ENCODE measurements at places on chromosomes 5 and 9.

DNA sequence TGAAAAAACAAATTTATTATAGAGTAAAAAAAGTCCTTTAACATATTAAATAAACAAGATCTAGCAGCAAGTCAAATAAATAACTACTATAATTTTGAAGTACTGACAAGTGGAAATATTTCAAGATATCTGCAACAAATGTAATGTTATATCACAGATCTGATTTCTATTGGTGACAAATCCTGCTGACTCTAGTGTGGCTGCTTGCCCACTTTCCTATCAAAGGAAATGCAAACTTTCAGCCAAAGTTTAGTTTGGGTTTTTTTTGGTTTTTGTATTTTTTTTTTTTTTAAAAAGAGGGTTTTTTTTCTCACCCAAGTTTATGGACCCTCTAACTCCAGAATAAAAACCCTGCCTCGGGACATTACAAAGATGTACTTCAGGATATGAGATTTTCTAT lies 12.9 kb downstream of the ADRA1B start:
- DNase-seq, result no peak

- no peak for DNase-seq
Observed at GRCh38 chr9:83569326-83569725, 31.1 kb upstream of the FRMD3 start.

DNA sequence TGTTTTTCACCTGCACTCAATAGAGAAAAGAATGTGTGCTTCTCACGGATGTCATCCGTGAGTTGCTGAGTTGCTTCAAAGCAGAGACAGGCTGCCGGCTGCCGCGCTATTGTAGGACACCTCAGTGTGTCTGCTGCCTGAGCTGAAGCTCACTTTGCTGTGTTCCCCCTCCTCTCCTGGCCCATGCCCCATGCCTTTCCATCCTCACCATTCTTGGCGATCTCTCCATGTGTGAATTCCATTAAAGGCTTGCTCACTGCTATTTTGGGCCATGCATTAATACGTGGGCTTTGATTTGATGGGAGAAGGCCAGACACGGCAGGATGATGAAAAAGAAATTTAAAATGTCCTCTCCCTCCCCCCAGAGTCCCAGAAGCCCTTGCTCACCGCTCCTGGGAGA lies 14.5 kb downstream of the ADAM19 start:
- no peak for DNase-seq

GRCh38 chr9:8331507-8332330 lies 532.1 kb upstream of the DMAC1 start:
- no peak for DNase-seq

DNA sequence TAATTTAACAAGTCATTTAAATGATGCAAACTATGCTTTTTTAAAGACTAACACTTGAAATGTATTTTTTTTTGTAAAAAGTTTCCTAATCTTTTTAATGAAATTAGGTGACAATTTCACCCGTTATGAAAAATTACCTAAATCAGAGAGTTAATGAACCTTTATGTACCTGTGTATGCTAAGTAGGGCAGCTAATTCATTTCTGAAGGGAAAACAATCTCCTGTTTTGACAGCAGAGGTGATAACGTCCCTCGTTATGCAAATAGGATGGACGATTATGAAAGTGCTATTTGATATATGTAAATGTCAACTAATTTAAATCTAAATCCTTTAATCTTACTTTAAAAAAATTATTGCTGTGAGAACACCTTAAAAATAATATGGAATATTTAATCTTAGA lies 58.8 kb downstream of the MEF2C start:
- no peak for DNase-seq

GRCh38 chr9:5762421-5762820 lies 70.5 kb downstream of the ERMP1 start:
- DNase-seq, result no peak

DNA sequence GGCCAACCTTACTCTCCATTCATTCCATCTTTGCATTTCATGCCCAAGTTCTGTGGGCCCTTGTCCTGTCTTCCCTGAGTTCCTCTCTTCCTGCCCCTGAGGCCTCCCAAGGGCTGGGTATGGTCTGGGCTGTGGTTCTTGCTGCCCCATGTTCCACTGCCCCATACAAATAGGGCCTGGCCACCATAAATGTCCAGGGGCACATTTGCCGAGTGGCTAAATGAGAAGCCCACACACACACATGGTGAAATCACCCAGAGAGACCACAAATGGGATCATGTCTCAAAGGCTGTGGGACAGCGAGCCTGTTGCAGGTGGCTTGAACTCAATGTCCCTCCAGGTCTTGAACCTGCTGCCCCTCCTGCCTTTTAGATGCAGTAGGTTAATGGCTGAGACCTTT lies 1.2 kb downstream of the TIFAB start:
- no peak for DNase-seq

- no peak for DNase-seq
Observed at GRCh38 chr5:7657153-7657552, 193.8 kb downstream of the CFAP90 start.

DNA sequence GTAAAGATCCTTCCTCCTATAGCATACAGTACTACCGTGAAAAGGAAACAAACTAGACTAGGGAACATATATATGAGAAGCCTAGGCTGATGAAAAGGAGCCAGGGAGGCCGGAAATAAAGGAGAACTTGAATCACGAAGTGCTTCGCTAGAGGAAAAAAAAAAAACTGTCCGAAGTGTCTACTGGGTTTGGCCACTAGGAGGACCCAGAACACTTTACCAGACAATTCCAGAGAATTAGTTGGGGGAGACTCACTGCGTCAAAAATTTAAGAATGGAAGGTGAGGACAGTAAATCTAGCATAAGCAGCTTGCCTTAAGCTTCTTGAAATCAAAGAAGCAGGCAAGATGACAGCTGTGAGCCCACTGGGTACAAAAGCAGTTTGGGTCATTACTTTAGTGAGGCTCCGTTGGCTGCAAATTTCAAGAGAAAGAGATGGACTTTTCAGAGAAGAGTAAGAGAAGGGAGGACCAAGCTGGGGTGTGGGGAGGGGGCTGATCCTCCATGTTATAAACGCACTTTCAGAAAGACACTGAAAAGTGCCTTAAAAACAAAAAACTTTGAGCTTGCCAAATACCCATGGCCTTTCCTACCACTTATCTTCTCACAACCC lies 47.4 kb downstream of the P4HA2 start:
- DNase-seq, result no peak

GRCh38 chr9:110153431-110153830 lies 54.5 kb downstream of the C9orf152 start:
- no peak for DNase-seq

DNA sequence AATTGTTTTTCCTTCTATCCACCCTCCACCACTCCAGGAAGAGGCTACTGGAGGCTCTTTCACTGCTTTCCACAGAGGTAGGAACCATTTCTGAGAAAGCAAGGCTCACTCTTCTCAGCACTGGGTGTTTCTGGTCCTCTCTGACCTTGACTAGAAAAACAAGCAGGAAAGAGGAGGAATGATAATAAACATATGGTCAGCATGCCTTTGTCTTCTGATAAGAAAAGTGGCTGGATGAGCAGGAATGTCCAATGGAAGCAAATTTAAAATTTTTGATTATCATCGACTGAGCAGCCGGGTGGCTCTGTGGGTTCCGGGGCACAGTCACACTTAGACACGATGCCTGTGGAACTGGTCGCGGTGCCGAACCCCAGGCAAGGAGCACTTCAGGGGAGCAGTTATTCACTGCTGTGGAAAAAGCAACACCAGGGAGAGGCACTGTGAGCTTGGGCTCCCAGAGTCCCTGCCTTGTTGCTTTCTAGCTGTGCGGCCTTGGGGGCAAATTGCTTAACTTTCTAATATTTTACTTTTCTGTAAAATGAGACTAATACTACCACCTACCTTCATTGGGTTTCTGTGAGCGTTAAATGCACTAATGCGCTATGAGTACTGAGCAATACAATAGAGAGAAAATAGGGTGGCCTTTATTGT lies 157.0 kb upstream of the LHFPL2 start:
- no peak for DNase-seq

DNA sequence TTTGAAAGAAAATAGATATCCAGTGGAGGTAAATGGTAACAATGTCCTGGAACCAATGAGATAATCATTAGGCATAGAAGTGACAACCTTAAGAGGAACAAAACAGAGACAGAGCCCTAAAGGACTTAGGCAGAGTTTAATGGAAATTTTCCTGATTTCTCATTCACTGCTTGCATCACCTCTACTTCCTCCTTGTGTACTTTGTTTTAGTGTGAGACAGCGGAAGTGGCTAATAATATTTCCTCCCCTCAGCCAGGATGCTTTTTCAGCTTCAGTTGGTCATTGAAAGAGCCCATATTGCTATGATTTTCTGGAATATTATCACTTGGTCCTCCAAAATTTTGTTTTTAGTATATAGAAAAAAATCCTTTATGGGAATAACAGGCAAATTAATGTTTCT lies 153.4 kb upstream of the MPDZ start:
- DNase-seq, result no peak

DNA sequence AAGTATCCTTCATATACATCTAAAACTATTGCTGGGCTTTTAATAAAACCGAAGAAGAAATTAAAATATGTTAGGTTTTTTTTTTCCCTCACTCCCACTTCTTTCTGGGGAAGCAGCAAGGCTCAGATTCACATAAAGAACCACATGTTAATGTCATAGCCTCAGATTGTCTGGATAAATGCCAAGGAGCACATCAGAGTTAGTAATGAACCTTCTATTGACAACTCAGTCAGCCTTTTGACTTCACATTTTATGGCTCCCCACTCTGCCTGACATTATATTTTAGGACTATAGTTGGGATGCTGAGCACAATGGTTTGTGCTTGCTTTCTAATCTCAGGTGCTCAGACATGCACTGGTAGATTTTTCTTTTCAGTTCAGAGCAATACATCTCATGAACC lies 21.8 kb downstream of the DMAC1 start:
- DNase-seq, result no peak

- no peak for DNase-seq
Observed at GRCh38 chr5:180323160-180323559, 30.0 kb downstream of the GFPT2 start.

GRCh38 chr5:150507474-150508276 lies at the start of gene NDST1:
TSS of gene NDST1 (plus strand) at chr5:150508131. CDS start at chr5:150521255, 13,124 bp downstream.
- DNase-seq, result no peak

DNA sequence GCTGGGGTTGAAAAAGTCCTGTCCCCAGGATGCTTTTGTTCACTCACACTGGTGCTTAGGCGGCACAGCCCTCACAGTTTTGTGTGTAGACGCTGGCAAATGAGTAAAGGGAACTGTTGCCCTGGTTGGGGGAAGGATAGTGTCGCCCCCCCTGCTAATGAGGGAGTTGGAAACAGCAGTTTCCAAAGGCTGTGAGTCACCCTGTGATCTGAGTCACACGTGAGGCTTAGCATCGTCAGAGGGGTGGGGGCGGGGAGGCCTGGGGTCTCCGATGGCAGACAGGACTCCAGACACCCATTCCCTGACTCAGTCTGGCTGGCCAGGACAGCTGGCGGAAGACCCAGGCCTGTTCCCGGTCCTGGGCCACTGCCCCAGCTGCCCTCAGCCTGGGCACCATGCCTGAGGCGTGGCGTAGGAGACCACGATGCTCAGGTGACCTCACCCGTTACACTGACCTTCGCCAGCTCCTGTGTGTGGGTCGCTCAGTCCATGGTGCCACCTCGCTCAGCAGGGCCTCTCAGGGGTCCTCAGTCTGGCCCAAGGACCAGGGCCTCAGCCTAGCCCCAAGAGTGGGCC lies 2.9 kb downstream of the DNAJB5 start:
- no peak for DNase-seq

DNA sequence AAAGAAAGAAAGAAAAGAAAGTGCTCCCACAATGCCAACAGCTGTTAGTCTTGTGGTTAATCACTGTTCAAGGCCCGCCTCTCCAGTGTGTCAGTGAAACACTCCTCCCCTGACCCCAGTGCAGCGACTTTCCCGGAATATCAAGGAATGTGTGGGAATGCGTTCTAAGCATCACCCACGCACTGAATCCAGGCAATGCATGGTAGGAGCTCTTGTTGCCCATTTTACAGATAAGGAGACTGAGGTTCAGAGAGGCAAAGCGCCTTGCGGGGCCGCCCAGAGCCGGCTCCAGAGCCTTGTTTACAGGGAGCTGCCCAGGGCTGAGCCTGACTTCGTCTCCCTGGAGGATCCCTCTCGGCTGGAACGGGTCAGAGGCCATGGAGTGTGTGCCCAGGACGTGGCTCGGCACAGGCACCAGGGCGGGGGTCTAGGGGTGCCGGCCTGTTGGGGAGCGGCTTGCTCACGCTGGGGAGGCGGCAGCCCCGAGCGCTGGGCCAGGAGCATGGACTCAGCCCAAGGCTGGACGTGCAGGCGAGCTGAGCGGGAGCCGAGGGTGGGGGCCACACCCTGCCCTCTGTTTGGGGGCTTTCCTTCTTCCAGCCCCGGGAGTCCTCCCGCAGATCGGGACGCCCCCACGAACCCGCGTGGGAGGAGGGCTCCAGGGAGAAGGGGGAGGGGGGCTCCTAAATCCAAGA lies 823 bp downstream of the ST6GALNAC6 start:
- no peak for DNase-seq

GRCh38 chr5:39420482-39421145 lies 4.2 kb downstream of the DAB2 start:
- no peak for DNase-seq

GRCh38 chr9:83283528-83283927 lies 220.6 kb upstream of the RASEF start:
- DNase-seq, result no peak

GRCh38 chr5:140107312-140108092 lies 6.4 kb upstream of the PURA start:
- DNase-seq, result peak; percentile 95

DNA sequence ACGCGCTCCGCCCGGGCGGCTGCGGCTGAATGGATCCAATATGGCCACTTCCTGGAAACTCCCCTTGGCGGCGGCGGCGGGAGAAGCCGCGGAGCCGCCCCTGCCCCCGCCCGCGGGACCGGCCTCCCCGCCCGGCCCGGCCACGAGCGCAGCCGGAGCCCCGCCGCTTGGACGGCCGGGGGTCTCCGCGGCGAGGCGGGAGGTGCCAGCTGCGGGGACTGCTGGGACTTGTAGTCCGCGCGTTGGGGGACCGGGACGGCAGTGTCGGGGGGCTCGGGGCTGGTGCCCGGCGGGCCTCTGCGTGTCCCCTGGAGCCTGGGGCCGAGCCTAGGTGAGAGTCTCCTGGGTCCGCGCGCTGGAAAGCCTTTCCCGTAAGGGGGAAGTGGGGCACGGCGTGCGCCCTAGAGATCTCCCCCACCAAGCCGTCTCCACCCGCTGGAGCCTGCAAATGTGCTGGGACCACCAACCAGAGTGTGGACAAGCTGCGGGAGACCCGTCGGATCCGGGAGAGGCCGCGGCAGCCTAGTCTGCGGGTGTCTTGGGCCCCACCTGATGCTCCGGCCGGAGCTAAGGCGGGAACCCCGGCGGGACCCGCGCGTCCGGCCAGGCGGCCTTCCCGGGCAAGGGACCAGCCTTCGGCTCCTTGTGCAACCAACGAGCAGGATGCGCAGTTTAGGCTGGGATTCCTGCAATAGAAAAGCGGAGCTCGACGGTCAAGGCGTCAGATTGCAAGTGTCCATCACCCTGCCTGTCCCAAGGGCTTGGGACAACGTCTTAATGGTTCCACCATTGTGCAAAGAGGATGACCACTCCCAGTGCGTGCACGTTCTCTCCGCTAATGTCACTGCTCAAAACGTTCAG lies at the start of gene SEPTIN8:
SEPTIN8 (minus strand) TSS at position 31 of the 861 bp plus-strand sequence. CDS start 102 bp downstream, outside the sequence.
- peak; percentile 75 for DNase-seq

DNA sequence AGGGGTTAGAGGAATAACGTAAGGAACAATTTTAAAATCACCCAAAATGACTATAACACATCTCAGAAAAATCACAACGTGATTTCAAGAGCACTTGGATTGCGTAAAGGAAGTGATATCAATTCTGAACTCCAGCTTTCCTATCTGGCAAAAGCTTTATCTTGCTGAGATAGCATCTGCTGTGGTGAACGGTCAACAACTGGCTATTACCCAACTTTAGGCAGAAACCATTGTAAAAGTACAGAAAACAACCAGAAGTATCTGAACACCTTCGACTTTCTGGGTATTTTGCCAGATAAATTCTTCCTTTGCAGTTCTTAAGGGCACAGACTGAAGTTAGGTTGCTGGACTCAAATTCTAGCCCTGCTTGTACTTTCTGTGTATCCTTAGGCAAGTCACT lies 9.2 kb downstream of the ABLIM3 start:
- no peak for DNase-seq
